ENCODE measurements at places on chromosomes 12 and 14.

DNA sequence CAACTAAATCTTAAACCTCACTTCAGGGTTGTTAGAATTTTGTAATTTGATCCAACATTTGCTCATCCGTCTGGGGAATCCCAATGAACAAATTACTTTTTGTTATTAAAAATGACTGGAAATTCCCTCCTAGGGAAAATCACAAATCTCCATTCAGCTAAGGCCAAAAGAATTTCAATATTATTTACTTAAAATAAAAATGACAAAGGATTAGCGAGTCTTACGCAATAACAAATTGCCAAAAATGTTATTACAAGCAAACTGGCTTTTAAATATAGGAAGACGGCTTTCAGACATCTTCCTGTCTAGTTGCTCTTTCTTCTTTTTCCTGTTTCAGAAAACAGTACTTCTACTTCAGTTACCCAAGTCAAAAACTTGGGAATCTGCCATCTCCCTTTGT is 92.4 kb upstream of the TSPAN8 start:
- no peak for DNase-seq

DNA sequence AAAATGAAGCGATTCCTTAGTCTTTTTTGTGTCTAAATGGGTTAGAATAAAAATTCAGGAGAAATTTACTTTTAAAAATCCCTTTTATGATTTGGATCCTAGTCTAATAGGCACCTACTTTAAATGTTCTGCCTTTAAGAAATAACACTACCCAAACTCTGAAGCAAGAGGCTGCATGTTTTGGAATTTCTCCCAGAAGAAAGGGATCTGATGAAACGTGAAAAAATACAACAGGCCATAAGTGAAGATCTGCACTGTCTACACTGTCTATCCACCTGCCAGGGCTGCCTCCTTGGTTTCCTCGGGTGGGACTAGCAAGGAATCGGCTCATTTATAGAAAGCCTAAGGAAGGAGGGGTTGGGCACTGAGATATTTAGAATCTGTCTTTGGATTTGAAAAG is 22.1 kb downstream of the ACVR1B start:
- DNase-seq, result no peak

- no peak for DNase-seq
Measured at GRCh38 chr14:88184956-88185355, 138.1 kb downstream of the KCNK10 start.

GRCh38 chr12:107670999-107671643 is 14.5 kb upstream of the PWP1 start:
- no peak for DNase-seq

- DNase-seq, result no peak
Measured at GRCh38 chr12:48765753-48766162, 23.1 kb downstream of the ADCY6 start.

- no peak for DNase-seq
Measured at GRCh38 chr12:69225251-69225910, 14.0 kb upstream of the CPSF6 start.
